ENCODE measurements at places on chromosomes 1 and 21.
A peak's percentile ranks its signal among the peaks of the same experiment; 100 is the strongest.

GRCh38 chr21:33924079-33924765, 8.6 kb upstream of the ATP5PO start:
- peak; percentile 74 for DNase-seq

GRCh38 chr1:3614755-3615742, 3.7 kb upstream of the MEGF6 start:
- DNase-seq = no peak

GRCh38 chr1:112548547-112548946, 39.8 kb downstream of the WNT2B start:
- DNase-seq = no peak

DNA sequence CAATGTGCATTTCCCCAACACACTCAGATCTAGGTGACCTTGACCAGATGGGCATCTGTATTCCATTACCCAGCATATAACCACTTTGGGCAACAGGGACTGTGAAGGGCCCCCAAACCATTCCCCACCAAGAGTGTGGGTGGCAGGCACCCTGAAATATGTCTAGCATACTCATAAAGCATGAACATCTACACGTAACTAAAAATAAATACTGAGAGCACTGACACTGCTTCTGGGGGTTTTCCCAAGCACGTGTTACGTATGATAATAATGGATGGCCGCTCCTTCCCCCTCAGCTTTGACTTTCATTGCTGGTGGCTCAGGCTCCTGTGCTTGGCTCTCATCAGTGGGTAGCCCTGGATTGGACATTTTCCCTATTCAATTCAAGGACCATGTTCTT, 39.1 kb downstream of the IGSF3 start:
- DNase-seq = no peak

DNA sequence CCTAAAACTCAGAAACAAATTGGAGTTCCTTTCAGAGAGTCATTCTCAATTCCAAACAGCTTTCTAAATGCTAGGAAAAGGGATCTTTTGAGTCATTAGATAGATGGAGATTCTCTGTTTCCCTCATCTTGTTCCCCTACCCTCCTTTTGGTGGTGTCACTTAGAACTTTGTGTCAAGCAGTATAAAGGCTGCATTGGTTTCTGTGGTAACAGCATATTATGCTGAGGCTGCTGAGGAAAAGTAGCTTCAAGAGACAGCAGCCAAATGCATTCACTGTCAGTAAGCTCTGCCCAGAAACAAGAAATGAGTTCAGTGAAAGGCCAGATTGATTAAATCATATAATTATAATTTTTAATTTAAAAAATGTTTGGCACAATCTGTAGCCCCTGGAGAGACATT, 144.1 kb downstream of the LRRC40 start:
- DNase-seq = no peak

DNA sequence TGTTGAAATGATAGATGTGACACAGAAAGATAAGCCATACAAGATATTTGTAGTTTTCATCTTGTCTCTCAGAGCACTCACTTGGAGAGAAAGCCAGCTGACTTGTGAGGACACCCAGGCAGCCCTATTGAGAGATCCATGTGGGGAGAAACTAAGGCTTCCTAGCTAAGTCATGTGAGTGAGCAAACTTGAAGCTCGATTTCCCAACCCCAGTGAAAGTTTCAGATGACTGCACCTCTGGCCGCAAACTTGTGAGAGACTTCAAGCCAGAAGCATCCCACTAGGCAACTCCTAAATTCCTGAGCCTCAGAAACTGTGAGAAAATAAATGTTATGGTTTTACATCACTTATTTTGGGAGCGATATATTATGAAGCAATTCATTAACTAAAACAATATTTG, 832.3 kb downstream of the LTN1 start:
- no peak for DNase-seq

DNA sequence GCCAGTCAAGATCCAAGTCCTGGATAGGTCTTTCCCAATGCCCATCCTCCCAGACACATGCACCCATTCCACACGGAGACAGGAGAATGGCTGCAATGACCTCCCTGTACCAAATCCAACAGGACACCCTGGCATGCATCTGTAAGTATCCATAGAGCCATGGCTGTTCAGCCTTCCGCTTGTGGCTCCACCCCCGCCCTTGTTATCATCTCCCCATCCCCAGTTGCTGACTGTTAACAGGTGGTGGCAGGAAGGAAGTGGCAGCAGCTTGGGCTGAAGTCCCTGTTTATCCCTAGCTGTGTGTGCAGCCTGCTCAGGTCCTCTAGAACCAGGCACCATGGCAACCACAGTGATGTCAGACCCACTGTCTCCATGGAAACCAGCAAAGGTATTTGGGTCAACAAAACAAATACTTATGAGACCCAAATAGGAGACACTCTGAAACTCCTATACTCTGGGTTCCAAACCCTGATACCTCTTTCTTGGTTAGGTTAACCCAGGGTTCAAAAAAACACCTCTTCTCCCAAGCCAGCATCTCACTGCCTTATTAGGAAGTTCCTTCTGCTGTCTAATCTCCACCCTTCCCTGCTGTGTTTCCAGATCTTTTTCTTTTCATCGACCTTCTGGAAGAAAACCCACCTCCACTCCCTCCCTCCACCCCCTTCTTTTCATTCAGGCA, 721 bp downstream of the PBXIP1 start:
- DNase-seq = peak; percentile 82

DNA sequence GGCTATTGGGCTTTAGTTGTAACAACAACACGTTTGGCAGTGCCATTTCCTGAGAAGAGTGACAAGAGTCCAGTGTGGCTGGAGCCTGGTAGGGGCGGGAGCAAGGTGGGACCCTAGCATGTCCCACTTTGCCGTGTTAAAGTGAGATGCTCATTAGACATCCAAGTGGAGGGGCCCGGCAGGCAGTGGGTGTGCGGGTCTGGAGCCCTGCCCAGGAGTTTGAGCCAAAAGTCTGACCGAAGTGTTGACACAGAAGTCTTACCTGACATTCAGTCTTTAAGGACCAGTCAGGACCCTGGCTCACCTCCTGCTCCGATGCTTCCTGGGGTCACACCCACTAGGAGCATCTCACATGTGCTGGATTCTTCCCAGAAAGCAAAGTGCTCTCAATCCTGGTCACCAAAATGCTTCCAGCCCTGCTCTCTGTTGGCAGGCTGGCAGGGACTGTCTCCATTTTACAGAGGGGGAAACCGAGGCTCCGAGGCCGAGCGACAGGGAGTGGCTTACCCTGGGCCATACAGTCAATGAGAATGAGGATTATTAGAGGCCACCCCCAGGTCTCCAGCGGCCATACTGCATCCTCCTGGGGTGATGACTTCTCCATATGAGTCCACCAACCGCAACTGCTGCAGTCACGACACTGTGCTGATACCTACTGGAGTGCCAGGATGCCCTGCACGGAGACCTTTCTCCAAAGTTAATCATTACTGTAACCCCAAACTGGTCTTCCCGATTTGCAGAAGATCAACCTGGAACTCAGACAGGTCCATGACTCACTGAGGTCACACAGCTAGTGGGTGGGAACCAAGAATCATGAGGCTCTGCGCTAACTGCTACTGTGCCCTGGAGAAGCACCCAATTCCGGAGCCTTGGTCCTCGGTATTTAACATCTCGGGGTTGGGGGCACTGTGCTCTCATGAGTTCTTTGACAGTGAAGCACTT, 112.7 kb downstream of the PRDM2 start:
- DNase-seq = no peak

GRCh38 chr1:208189716-208190115, 54.5 kb downstream of the PLXNA2 start:
- DNase-seq = no peak

GRCh38 chr1:206962272-206962671, 8.0 kb downstream of the FCAMR start:
- no peak for DNase-seq

DNA sequence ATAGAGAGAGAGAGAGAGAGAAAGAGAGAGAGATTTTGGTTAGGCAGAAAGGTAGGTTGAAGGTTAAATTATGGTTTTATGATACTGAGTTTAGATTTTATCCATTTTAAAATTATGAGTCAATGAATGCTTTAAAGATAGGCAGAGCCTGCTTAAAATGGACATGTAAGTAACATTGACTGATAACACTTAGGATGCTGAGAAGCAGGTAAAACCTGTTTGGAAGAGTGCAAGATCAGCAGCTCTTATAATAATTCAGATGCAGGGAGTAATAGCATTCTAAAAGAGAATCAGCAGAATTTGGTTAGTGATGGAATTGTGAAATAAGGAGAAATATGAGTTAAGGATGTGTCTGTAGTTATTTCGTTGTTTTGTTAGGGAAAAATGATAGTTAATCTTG, 446.6 kb downstream of the PLA2G4A start:
- no peak for DNase-seq

DNA sequence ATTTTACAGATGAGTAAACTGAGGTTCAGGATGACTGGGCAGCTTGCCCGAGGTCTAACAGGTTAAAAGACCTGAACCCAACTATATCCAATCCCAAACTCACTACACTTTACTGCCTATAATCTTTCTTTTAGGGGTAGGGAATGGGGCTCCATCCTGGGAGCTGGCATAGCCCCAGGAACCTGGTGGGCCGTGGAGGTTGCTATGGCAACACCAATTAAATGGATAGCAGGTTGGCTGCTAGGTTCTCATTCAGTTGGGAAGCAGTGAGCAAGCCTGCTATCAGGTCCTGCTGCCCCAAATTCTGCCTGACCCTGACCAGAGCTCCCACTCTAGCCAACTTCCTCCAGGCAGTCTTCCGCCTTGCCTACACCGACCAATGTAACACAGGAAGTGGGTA, 40.9 kb downstream of the LRP8 start:
- DNase-seq = peak; percentile 17

- DNase-seq = no peak
Measured at GRCh38 chr1:76230842-76231281, 156.3 kb downstream of the ST6GALNAC3 start.

- peak; percentile 72 for DNase-seq
Measured at GRCh38 chr1:153538315-153538821, 2.4 kb downstream of the S100A5 start.

DNA sequence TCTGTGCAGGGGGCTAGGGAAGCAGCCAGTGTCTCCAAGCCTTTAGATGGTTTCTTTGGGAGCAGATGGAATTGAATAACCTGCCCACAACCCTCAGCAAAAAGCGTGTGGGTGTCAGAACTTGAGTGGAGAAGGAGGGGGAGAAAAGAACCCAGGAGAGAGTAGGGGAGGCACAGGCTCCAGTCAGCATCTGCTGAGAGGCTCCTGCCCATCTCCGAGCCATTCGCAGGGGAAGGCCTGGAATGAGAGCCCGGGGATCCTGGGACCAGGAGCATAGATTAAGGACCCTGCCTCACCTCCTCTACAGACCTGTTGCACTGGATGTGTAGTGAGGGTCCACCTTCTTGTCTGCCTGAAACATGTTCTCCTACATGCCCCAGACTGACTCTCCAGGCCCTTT, 16.3 kb downstream of the TMEM81 start:
- no peak for DNase-seq

DNA sequence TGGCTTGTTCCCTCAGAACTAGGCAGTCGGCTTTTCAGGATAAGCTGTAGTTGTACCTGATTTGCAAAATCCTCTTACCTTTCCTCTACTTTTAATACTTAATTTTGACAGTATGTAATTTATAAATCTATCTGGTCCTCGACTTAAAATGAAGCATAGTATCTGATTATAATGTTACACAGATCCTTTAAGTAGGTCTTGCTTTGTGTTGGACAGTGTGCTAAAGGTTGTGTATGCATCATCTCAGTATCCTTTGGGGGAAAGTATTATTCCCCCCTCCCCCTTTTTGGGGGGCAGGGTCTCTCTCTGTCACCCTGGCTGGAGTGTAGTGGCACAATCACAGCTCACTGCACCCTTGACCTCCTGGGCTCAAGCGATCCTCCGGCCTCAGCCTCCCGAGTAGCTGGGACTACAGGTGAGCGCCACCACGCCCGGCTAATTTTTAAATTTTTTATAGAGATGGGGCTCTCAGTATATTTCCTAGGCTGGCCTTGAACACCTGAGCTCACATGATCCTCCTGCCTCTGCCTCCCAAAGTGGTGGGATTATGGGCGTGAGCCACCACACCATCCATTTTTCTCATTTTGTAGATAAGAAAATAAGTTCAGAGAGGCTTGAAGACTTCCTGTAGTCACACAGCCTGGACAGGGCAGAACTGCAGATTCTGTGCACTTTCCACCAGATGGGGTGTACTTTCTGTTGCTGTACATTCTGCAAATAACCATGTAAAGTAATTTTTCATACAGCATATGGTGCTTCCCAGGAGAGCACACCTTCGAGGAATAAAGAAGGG, 791 bp upstream of the STX6 start:
- no peak for DNase-seq

DNA sequence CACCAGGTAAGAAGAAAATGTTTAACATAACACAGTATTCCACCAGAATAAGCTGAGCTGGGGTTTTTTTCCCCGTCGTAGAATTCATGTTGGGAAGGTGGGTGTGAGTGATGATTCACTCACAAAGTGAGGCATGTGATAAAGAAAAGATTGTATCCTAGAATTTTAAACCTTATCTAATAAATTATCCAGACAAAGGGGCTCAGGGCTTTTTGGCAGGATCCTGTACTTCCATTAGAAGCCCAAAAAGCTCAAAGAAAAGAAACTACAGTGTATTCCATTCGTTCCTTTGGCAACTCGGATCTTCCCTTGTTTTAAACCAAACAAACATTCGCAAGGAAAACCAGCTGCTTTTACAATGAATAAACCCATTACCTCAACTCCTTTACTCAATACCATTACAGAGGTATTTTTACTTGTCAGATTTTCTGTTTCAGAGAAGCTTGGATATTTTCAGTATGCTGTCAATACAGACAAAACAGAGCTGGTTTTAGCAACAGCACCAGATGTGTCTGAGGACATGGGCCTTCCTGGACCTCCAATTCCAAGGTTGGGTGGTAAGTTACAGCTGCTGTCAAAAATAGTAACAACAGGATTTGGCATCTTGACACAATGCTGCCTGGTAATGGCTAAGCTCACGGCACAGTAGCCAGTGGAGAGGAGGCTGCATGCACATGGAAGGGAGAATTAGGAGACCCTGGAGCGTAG, 159.9 kb upstream of the RUNX1 start:
- no peak for DNase-seq

DNA sequence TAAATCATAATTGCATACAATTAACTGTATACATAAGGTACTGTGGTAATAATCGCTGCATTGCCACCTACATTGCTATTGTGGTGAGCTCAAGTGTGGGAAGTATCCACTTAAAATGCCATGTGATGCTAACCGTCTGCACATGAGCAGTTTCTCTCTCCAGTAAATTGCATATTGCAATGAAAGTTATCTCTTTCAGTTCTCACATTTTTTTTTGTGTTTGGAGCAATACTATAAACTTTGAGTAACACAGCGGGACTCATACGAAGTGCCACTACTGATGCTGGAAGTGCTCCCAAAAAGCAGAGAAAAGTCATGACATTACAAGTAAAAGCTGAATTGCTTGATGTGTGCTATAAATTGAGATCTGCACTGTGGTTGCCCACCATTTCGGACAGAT, 38.5 kb downstream of the DISC1 start:
- DNase-seq = peak; percentile 34
